SK-N-MC (cell line): ENCODE measurements at places on chromosomes 7 and 10.

GRCh38 chr10:102599565-102600327 is 44.5 kb upstream of the TRIM8 start:
- DNase-seq = no peak

GRCh38 chr10:73601486-73601921 is 10.4 kb upstream of the USP54 start:
- DNase-seq = no peak

GRCh38 chr10:6198171-6198570 is 4.6 kb upstream of the PFKFB3 start:
- DNase-seq = no peak

DNA sequence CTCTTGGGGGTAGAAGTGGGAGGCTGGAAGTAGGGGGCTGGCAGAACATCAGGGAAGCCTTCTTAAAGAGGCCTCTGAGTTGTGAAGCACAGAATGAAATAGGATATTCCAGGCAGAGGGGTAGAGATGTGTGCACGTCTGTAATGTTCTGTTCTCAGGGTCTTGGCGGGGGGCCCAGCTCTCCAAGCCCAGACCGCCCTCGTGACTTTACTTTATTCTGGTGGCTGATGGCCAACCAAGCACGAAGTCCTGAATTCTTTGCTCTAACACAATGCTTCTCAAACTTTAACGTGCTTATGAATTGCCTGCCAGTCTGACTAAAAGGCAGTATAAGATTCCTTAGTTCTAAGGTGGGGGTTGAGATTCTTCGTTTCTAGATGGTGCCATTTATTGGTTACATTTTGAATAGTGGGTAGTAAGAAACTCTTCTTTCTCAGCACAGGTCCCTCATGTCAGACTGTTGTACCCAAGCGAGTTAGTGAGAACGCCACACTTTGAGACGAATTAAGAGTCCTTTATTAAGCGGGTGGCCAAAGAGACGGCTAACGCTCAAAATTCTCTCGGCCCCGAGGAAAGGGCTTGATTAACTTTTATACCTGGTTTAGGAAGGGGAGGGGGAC is 8.2 kb downstream of the PRXL2A start:
- no peak for DNase-seq

DNA sequence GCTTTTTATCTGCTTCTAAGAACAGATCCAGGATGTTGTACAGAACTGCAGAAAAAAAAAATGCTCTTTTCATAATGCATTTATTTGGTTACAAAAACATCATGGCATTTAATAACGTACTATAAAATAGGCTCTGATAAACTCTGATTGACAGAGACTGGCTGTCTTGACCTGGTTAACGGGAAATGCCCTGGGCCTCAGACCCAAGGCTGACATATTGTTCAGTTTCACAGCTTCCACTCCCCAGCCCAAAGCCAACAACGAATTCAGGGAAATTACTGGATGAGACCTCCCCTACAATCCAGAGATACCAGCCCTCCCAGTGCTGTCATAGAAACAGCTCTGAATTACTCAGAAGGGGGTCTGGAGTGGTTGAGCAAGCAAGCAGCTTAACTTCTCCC is 260.1 kb downstream of the CREB5 start:
- no peak for DNase-seq

DNA sequence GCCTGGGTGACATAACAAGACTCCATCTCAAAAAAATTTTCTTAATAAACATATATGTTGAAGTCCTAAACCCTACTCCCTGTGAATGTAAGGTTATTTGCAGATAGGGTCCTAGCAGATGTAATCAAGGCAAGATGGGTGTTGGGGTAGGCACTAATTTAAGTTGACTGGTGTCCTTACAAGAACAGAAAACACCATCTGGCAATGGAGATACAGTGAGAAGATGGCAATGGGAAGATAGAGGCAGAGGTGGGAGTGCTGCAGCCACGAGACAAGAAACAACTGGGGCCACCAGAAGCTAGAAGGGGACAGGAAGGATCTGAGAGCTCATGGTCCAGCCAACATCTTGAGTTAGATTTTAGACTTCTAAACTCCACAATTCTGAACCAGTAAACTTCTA is 606.4 kb downstream of the CNTNAP2 start:
- no peak for DNase-seq
